Stimulated activated CD4-positive, alpha-beta T cell treated with anti-CD3 and anti-CD28 coated beads, Interleukin-1b, Interleukin-23, amount 100 ng/mL, for 1 hour (primary cell): ENCODE measurements at places on chromosomes 3 and 15.

- no peak for DNase-seq
Measured at GRCh38 chr3:184040010-184040409, 8.5 kb downstream of the HTR3D start.

DNA sequence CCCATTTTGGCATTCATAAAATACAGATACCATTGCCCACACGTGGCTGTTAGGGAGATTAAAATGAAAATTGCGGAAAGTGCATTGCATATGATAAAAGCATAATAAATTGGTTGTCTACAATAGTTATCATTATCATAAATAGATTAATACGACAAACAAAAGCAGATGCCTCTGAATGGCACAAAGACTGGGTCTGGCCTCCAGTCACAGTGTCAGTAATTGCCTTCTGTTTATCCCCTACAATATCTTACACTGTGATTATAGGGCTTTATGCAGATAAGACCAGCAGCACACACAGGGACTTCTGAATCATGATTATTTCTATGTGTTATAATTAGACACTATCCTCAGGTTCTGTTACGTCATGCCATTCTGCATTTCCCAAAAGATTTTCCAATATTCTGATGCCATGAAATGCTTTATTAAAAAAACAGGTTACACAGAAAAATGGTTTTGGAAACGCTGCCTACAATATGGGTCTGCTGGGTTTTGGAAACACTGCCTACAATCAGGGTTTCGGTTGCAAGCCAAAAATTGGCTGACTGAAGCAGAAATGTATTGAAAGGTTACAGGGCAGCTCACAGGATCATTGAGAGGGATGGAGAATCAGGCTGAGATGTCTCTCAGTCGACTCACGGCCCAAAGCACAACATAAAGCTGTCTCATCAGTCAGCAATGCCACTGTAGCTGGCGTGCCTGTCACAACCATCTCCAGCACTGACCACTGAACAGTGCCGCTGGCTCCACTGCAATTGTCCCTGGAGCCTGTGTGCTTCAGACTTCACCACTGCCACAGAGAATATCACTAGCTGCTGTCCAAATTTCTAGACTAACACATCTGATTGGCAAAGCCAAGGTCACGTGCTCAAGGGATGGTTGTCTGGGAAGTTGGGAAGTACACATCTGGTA lies 248.1 kb downstream of the ERC2 start:
- no peak for DNase-seq

DNA sequence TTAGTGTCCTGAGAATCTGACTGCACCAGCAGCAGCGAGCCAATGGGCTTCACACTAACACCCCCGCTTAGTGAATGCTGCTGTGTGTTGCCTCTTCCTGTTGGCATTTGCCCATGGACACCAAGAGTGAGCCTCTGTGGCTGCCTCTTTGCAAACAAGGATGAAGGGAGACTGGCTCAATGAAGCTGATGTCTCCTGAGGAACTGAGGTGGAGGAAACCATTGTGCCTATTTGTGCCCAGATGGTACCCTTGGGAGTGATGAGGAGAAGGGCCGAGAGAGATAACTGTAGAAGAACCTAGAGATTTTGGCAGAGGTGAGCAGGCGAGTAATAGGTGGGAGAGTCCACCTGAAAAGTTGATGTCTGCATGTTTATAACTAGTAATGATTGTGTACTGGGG lies 51.2 kb downstream of the IL20RB start:
- no peak for DNase-seq

- DNase-seq: peak; percentile 50
Measured at GRCh38 chr3:46998121-46998851, 18.8 kb downstream of the NBEAL2 start.

GRCh38 chr3:189512039-189512438 lies 119.2 kb upstream of the TP63 start:
- DNase-seq: no peak

- no peak for DNase-seq
Measured at GRCh38 chr3:187628169-187628568, 42.0 kb downstream of the SST start.

- no peak for DNase-seq
Measured at GRCh38 chr3:66297900-66298299, 77.1 kb downstream of the SLC25A26 start.

DNA sequence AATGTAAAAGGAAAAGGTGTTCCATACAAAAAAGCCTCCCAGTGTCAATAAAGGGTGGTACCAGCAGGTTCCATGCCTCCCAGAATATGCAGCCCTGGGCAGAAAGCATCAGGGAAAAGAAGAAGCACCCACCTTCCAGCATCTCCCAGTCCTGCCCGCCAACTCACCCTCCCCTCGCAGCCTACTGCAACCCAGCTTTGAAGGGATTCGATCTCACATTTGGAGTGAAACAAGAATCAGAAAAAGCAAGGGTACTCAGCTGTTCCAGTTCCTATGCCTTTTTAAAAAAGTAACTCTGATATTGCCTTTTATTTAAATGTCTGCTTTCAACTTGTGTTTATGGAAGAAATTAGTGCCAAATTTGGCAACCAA lies 166.9 kb downstream of the ADAMTS17 start:
- DNase-seq: no peak

GRCh38 chr3:62135741-62136140 lies 237.6 kb downstream of the FEZF2 start:
- DNase-seq: no peak

DNA sequence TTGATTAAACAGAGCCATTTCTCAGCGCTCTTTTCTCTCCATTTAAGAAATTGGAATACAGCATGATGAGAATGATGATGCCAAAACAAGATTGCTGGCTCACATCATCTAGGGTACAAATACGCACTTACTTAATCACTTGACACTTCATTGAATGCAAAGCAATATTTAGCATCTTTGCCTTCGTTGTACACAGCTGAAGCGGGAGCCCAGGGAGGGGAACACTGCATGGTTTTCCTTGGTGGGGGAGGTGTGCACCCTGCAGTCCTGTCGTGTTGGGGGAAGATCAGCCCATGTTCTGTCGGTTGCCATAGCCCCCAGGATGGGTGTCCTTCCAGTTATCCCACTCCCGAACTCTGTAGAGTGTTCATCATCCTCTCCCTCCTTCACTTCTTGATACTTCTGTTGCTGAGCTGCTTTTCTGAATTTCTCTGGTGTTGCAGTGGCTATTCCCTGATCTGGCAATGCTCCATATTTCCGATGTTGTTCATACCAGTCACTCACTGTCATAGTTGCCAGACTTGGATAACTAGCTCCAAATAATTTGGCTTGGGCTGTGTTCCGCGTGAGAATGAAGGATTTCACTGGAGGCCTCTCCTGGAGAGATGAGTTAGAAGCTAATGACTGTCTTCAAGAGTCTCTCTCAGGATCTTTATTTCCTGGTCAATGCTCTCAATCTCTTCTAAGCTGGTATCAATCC lies 50.1 kb upstream of the DYNC1LI1 start:
- DNase-seq: no peak

DNA sequence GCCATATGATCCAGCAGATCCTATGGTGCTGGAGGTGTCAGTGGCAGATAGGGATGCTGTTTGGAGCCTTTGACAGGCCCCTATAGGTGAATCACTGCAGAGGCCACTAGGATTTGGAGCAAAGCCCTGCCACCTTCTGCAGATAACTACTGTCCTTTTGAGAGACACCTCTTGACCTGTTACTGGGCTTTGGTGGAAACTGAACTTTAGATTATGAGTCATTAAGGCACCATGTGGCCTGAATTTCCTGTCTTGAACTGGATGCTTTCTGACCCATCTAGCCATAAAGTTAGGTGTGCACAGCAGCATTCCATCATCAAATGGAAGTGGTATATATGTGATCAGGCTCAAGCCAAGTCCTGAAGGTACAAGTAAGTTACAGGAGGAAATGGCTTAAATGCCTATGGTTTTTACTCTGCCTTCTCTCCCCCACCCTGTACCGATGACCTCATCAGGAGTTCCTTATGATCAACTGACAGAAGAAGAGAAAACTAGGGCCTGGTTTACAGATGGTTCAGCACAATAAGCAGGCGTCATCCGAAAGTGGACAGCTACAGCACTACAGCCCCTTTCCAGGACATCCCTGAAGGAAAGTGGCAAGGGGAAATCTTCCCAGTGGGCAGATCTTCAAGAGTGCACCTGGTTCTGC lies 565.6 kb upstream of the AGTR1 start:
- DNase-seq: no peak

- no peak for DNase-seq
Measured at GRCh38 chr3:155103686-155104085, 23.6 kb downstream of the MME start.

DNA sequence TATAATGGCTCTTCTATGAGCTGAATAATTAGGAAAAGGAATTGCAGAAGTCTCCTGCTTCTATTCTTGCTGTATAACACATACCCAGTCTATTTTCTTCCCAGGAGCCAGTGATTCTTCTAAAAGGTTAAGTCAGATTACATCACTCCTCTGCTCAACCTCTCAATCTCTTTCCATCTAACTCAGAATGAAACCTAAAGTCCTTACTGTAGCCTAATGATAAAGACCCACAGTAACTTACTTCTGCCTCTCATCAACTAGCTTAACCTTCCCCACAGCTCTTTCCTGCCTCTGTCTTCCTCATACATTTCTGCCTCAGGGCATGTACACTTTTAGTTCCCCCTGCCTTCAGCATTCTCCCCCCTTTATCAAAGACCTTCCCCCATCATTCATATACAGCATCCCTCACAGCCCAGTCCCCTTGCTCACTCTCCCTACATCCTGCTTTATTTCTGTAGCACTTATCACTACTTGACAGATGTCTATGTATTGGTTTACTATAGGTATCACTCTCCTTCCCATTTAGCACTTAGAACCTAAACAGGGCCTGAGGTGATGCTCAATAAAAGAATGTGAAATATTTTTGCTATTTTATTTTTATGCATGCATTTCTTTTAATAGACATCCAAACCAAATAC lies 28.5 kb upstream of the CMTM6 start:
- DNase-seq: no peak

DNA sequence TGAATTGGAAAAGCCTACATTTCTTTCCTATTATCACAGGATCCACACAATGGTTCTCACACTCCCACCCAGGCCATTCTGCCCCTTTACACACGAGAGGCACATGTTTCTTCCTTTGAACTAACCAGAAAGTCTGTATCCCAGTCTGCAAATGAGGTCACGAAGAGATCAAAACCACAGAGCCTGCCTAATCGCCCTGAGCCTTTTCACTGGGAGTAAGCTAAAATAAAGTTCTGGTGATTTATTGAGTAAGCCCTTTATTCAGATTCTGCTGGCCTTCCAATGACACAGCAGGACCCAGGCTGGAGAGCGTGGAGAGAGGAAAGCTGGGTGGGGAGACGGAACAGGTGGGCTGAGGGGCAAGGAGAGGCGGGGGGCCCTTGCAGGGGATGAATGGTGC lies 78.7 kb downstream of the ATP1B3 start:
- DNase-seq: no peak

DNA sequence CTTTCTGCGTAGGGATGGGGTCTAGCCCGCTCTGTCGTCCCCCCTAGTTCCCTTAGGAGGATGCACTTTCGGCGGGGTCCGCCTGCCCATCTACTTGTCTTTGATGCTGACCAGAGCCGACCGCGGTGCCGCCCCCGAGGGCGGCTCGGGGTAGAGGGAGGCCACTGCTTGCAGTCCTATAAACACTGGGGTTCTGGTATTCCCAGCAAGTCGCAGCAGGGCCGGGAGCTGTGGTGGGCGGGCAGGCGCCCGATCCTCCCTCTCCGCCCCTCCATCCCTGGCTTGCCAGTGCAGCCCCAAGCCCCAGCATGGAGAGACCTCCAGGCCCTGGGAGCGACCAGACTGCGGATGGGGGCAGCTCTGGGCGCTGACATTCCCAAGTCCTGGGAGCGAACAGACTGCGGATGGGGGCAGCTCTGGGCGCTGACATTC lies 830 bp downstream of the SEMA4B start:
- DNase-seq: no peak
